Gastrocnemius medialis (tissue), 4 donors: ENCODE measurements at places on chromosomes 11 and 22. TPM values are rescaled to one million over a fixed set of nuclear protein-coding genes. Genes with fewer than 3 reads are reported as not detected.

DNA sequence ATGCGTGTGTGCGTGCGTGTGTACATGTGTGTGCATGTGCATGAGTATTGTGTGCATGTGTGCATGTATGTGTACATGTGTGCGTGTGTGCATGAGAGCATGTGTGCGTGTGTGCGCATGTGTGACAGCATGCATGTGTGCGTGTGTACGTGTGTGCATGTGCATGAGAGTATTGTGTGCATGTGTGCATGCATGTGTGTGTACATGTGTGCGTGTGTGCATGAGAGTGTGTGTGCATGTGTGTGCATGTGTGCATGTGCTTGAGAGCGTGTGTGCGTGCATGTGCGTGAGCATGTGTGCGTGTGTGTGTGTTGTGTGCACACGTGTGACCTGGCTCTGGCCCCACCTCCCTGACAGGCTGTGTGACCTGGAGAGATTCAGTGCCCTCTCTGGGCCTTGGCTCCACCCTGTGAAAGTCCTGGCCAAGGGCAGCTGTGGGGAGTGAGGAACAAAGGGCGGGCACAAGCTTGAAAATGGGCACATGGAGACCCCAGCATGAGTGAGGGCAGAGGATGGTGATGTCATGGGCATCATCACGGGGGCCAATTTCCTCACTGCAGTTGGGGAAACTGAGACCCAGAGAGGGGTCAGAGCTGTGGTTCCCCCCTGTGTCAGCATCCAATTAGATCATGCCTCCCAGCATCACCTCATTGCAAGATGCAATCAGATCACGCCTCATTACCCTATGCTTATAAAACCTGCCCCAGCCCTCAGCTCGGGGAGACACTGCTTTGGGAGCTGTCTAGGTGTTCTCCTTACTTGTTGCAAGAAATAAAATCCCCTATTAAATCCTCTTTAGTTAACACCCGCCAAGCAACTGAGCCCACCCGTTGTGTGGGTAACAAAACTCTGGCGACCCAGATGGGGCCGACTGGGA lies 658 bp downstream of the ACY3 start:
- no peak for DNase-seq

DNA sequence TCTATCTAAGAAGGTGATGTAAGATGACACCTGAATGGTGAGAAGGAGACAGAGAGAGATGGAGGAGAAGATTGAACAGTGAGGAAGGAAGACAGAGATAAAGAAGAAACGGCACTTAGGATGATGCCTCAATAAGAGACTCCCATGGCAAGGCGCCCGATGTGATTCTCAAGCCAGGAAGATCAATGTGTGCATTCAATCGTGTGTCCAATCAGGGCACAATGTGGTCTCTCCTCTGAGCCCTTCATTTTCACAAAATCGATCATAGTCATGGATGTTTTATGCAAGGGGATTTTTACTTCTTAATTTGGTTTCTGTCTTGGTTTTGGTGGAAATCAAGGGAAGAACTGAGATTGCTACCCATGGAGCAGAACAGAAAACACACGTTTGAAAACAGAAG lies 19.9 kb upstream of the TMPRSS13 start:
- DNase-seq: no peak

DNA sequence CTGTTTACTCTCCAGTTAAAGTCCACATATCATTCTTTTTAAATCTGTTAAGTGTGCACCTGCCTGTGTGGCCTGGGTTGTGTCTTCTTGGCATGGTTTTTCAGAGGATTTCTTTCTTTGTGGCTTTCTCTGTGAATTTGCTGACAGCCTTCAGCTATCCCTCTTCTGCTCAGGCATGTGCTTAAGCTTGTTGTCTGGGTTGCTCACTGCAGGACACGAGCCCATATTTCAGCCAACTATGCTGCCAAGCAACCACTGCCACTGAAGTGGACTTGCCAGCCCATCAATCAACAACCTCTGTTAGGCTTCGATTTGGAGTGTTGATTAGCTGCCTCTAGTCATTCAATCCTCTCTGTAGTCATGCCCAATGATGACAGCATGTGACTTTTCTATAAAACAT lies 18.4 kb downstream of the OR51I2 start:
- DNase-seq: no peak

- no peak for DNase-seq
Observed at GRCh38 chr11:82733444-82734119, at the start of gene FAM181B. FAM181B (minus strand) TSS chr11:82733864; CDS start chr11:82733729, 135 bp downstream.

- no peak for DNase-seq
Observed at GRCh38 chr11:111176603-111177002, 68.9 kb upstream of the POU2AF2 start.

DNA sequence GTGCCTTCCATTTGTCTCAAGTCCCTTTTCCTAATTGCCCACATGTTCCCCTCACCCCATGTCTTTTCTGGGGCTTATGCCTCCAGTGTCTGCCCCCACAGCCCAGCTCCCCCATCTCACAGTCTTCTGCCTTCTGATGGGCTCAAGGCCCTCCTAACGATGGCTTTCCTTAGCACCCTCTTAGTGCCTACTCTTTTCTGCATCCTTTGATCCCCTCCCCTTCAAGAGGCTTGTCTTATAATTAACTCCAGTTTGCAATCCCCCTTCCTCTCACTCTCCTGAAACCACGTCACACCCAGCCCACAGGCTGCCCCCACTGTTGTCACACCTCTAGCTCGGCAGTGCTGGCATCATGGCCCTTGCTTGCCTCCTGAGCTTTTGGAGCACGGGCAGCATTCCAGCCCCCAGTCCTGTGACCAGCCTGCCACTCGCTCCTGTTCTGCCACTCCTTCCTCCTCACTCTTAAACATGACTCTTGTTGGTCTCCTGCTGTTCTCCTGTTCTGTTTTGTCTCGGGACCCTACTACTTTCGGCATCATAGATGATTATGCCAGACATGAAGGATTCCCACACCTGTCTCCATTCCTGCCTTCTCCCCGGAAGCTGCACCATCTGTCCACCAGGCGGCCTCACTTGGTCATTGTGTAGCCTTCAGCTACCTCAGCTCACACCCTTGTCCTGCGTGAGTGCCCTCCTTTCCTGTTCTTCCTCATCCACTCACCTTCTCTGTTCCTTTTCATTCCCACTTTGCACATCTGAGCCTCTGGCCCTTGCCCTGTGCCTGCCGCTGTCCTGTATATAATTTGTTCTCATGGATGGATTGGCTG lies 26.1 kb downstream of the UBE2L3 start:
- DNase-seq: no peak

GRCh38 chr11:116906479-116906878 lies 69.1 kb upstream of the APOA1 start:
- DNase-seq: no peak

- peak; percentile 41 for DNase-seq
Observed at GRCh38 chr22:37244114-37244921, at the start of gene RAC2. RAC2 (minus strand) TSS chr22:37244269; CDS start chr22:37244148, 121 bp downstream.

GRCh38 chr11:37505406-37505805 lies 907.4 kb upstream of the RAG2 start:
- DNase-seq: no peak

Gene BARX2
- total RNA-seq: 1.2 TPM

DNA sequence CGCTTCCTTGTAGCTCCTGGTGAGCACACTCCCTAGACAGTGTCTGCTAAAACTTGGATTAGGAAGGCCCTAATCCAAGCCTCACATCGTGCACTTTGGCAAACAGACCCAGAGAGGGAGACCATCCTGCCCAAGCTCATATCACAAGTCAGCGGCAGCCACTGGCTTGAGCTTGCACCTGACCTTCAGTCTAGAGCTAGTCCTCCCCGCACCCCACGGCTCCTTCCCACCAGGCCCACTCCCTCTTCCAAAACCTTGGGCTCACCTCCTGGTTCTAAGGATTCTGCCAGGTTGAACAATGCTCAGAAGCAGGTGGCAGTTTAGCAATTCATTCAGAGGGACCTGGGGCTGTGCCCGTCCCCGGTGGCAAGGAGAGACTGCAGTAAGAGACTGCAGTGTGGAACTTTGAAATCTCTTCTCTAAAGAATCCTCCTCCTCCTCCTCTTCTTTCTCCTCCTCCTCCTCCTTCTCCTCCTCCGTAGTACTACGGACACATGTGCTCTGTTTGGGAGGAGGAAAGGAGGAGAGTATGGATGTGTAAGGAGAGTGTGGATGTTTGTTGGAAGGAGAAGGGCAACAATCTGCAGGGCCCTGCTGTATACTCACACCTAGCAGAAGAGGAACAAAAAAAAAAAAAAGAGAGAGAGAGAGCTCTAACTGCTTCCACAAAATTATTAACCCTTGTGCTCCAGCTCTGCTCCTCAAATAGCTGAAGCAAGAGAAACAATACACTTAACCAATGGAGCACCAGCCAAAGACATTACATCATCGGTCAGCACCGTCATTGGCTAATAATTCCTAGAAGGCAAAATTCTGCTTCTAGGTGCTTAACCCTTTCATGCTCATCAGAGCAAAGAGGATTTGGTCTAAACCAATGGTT lies 6.0 kb downstream of the SYN3 start:
- DNase-seq: no peak

Gene TEX54
- not detected for total RNA-seq

Gene ZNF280B
- total RNA-seq: 0.18 TPM

DNA sequence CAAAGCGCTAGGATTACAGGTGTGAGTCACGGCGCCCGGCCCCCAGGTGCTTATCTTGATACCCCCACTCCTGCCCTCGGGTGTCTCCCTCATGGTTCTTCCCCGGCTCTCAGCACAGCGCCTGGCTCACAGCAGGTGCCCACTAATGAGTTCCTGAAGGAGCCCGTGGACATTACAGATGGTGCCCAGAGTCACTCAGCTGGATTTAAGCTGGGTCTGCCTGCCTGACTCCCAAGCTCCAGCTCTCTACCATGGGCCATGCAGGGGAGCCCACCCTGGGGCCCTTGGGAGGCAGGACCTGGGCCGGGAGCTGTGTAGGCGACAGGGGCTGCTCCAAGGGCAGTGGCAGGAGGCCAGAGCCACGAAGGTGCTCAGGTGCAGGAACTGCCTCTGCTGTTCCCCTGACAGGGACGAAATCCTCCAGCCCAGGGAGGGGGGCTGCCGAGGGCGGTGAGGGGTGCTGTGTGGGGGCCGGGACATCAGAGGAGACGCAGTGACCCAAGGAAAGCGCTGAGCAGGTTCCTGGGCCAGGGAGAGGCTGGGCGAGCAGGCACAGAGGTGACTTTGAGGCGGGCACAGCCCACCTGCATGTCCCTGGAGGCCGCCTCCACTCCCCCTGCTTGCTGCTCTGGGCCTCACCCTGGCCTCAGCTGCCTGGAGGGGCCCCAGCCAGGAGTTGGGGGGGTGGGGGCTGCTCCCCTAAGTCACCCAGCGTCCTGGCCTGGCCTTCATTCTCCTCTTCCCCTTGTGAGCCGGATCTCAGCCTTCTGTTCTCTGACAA lies 14.6 kb upstream of the FLRT1 start:
- DNase-seq: no peak

DNA sequence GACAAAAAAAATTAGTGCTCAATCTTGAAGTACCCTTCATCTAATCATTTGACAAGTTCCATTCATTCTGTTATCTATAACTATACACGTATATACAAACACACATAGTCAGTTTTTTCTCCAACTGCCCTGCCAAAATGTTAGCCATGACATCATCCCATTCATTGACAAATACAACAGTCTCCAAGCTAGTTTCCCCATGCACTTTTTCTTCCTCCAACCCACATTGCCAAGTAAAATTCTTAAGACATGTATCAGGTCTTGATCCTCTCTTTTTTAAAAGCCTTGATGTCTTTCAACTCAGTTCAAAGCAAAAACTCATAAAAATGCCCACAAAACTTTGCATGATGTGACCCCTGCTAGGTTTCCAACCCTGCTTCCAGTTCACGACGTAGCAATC lies 58.1 kb downstream of the DDI1 start:
- no peak for DNase-seq

Gene HTR3A
- not detected for total RNA-seq

- DNase-seq: no peak
Observed at GRCh38 chr11:64891215-64891848, 12.9 kb upstream of the EHD1 start.

Gene KCNJ5
- total RNA-seq: 0.24 TPM

DNA sequence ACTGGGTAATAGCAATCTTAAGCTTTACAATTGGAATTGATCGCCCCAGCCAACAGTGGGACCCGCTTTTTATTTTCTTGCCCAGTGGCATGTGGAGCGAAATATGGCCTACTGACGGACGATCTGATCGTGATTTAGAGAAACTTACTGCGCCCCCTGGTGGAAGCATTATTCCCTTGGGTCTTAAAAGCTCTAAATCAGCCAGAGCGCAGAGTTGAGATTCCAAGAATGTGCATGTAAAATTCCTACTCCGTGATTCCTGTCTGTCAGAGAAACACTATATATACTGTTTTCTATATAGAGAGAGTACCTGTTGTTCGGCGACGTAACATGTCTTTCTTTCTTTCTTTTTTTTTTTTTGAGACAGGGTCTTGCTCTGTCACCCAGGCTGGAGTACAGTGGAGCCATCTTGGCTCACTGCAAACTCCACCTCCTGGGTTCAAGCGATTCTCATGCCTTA lies 3.7 kb upstream of the DPF2 start:
- DNase-seq: peak; percentile 80

DNA sequence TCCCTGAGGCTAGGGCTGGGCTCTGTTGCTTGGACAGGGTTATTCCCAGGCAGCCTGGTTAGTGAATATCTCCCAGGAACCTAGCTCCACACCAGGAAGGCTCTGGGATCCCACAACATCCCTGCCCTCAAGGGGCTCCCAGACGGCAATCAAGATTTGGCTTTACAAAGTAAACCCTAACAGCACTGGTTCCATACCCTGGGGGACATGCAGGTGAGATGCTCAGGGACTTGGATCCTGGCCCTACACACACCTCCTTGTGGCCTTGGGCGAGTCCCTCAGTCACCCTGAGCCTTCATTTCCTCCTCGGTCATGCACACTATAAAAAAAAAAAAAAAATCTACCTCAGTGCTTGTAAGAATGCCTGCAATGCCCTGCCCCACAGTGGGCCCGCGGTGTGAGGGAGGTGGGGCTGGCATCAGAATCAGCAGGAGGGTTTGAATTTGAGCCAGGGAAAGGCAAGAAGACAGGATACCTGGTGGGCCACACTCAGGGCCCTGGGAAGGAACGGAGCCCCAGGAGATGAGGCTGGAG lies 86.3 kb downstream of the MORC2 start:
- DNase-seq: no peak

DNA sequence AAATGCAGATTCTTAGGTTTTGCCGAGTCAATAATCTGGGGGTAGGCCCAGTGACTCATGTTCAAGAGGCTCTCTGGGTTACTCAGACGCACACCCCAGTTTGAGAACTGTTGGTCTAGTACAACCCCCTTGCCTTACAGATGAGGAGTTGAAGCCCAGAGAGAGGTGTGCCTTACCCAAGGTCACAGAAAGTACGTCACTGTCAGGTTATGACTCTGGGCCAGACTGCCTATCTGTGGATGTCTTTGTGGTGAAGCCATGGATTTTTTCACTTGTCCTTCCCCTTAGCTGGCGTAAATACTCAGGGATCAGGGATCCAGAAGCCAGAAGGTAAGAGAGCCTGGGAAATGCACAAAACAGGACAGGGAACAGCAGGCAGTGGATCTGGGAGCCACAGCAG lies 25.2 kb upstream of the NECTIN1 start:
- DNase-seq: no peak

DNA sequence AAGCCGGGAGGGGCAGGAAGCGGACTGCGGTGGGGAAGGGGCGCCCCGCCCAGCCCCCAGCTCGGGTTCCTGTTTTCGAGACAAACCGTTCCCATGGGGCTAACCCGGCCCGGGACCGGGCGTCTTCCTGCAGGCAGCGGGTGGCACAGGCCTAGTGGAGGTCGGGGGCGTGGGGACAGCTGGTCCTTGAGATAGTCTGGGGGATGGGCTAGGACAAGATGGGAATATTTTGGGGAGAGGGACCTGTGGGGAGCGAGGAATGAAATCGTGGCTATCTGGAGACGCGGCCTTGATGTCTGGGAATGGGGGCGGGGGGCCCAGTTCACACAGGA lies 1.2 kb upstream of the RASGRP2 start:
- DNase-seq: peak; percentile 54

- DNase-seq: no peak
Observed at GRCh38 chr22:46373159-46373558, 37.6 kb downstream of the TRMU start.
